ENCODE measurements at places on chromosomes 13 and 19. TPM values are rescaled to one million over a fixed set of nuclear protein-coding genes. Genes with fewer than 3 reads are reported as not detected.

The KIR2DL1 gene
- polyA plus RNA-seq: 0.19 TPM

The ZNF432 gene
- polyA plus RNA-seq: 29.1 TPM

The SH2D3A gene
- polyA plus RNA-seq: 5.9 TPM

The ERICH4 gene
- polyA plus RNA-seq: 0.51 TPM

DNA sequence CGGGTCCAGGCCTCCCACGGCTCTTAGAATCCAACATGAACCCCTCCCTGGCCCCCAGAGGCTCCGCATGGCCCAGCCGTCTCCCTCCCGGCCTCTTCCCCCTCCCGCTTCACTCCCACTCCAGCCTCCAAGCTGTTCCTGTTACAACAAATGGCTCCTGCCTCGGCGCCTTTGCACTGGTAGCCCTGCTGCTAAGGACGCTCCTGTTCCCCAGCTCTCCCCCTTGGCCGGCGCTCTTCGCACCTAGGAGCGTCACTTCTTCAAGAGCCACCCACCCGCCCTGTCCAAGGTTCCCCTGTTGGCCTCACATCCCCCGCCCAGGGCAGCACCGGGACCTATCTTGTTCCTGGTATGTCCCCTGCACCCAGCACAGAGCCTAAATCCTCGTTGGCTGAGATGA lies 9.4 kb downstream of the CCDC124 start:
- no peak for DNase-seq

DNA sequence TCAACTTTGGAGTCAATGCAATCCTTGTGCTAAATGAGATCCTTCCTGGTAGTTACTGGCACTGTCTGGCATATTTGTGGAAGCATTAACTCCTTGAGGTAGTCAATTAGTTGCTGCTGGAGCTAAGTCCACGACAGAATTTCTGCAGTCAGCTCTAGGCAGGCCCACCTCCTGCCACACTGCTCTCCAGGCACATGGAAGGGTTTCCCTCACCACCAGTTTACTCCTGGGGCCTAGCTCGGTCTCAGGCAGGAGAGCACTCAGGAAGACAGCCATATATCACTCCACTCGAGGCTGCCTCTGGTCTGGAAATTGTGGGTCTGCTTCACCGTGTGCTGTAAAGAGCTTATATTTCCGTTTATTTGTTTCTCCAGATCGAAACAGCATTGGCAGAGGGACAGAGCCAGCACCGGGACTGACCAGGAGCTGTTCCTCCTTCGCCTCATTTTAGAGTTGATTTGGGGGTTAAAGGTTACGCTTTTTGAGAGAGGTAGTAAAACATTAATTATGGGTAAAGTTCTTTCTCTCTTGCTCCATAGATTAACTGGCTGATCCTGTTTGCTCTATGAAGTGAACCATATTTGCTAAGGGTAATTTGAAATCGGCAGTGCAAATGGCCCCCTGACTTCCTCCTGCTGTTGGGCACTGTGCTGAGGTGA lies 20.6 kb upstream of the GTF3A start:
- no peak for DNase-seq

GRCh38 chr19:55640043-55640576 lies 692 bp upstream of the ZNF580 start:
- peak; percentile 56 for DNase-seq

- no peak for DNase-seq
Measured at GRCh38 chr19:5006201-5006600, 37.3 kb downstream of the KDM4B start.

Measured in right lung (tissue), 10 donors.